ENCODE measurements at places on chromosomes 5 and 9.

DNA sequence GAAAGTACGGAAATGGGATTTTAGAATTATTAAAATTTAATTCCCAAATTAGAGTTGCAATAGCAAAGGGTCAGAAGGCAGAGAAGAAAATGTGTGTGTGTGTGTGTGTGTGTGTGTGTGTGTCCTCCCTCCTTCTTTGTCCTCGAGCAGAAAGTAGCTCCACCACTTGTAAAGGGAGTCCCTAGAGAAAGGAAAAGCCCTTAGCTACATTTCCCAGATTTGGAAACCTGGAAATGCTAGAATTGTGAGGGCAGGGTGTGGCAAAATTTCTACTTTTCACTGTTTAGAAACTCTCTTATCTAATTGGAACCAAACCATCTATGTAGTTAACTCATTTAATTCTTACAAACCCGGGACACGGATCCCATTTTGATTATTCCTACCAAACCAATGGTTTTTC lies 33.2 kb upstream of the LIFR start:
- no peak for DNase-seq

- no peak for DNase-seq
Measured at GRCh38 chr9:23746317-23746716, 79.7 kb downstream of the ELAVL2 start.

- DNase-seq, result no peak
Measured at GRCh38 chr9:77805810-77806209, 157.7 kb upstream of the GNA14 start.

GRCh38 chr9:13083366-13083765 lies 196.1 kb downstream of the MPDZ start:
- DNase-seq, result no peak

DNA sequence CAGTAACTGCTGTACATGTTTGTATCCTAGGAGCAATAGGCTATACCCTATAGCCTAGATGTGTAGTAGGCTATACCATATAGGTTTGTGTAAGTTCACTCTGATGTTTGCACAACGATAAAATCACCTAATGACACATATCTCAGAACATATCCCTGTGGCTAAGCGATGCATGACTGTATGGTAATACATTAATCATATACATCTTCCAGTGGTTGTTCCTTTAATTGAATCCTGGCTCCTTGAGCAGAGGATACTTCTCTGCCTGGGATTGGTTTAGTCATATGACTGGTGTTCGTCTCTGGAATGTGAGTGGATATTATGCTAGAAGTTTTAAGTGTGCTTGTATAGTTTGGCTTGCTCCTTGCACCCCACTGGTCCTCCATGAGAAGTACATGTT lies 425.8 kb downstream of the MAN2A1 start:
- DNase-seq, result no peak

- no peak for DNase-seq
Measured at GRCh38 chr5:1478271-1479035, 33.2 kb upstream of the SLC6A3 start.

- DNase-seq, result peak; percentile 9
Measured at GRCh38 chr9:69168709-69169217, 5.3 kb upstream of the TJP2 start.

GRCh38 chr9:71680189-71680980 lies 87.9 kb downstream of the CEMIP2 start:
- no peak for DNase-seq

DNA sequence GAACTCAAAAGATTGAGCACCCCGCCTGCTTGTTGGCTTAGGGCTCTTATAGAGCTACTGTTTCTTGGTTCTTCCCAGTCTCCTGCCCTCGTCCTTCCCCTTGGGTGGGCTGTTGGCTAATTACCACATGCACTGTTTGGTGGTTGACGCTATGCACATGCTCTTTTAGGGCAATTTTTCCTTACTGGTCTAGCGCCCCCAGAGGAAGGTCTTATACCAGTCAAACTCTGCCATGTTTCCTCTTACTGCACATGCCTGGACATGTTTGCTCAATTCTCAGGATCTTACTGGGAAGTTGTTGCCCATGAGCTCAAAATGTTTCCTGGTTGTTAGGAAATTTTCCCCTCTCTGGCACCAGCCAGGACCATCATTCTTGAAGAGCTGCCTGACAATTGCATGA lies 101.9 kb downstream of the SLC28A3 start:
- no peak for DNase-seq

DNA sequence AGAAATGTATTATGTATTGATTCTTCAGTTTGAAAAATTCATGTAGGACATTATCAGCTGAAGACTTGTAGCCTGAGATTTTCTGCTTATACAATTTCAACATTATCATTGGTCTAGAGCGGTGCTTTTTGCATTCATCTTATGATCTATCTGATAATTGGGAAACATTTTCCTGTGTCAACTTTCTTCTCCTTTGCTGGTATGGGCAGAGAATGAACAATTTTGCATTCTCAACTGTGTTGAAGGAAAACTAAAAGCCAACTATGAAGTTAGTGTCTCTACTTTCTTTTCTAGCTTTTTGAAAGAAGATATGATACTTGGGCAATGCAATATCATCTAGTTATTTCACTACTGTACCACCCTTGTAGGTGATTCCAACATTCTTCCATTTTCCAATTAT lies 10.3 kb downstream of the ZFR start:
- DNase-seq, result no peak

- no peak for DNase-seq
Measured at GRCh38 chr5:143188692-143189091, 214.8 kb downstream of the NR3C1 start.

DNA sequence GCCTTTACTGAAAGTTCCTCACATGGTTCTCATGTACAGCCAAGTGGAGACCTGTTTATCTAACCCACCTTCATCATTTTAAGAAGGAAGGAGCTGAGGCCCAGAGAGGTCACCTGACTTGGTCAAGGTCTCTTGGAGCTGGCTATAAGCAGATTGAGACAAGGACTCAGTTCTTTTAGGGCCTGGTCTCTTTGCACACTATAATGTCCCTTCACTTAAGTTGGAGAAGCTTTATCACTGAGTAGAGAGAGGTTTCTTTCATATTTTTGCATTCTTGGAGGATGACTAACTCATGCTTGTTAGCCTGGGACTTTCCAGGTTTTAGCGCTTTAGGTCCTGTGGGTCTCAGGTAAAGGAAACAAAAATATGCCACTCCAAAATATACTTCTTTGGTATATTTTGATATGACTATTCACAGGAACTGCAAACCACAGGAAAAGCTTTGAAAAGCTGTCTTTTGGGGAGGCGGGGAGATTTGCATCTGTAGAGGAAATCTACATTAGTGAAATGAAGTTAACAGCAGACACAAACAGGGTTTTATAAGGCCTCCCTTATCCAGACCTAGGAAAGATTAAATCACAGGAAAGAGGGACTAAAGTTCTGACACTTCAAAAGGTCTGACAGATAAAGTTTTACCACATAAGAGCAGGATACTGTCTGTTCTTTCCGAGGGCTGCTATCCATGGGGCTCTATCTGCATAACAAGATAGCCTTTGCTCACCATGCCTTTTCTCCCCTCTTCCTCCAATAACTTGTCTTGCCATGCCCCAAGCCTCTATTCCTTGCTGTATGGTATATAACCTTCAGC lies 95.8 kb upstream of the ANKRD55 start:
- no peak for DNase-seq

DNA sequence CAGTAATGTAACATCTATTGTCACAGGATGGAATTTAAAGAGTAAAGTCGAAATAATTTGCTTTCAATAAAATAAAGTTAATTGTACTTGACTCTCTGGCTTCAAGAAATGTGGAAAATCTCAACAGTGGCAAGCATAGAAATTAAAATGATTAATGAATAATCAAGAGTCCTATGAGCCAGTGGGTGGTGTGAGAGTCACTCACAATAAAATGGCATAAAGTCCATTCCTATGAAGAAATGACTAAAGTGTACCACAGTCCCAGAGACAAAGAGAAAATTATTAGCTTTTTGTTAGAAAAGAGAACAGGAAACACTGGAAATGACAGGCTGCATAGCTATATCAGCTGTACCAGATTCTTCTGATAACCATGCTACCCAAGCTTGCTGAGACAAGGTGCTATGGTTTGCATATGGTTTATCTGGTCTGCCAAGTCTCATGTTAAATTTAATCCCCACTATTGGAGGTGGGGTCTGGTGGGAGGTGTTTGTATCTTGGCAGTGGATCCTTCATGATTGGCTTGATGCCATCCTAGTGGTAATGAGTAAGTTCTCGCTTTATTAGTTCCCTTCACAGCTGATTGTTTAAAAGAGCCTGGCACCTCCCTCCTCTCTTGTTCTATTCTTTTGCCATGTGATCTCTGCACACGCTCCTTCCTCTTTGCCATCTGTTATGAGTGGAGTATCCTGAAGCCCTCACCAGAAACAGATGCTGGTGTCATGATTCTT lies 647.7 kb upstream of the ITGA1 start:
- no peak for DNase-seq

DNA sequence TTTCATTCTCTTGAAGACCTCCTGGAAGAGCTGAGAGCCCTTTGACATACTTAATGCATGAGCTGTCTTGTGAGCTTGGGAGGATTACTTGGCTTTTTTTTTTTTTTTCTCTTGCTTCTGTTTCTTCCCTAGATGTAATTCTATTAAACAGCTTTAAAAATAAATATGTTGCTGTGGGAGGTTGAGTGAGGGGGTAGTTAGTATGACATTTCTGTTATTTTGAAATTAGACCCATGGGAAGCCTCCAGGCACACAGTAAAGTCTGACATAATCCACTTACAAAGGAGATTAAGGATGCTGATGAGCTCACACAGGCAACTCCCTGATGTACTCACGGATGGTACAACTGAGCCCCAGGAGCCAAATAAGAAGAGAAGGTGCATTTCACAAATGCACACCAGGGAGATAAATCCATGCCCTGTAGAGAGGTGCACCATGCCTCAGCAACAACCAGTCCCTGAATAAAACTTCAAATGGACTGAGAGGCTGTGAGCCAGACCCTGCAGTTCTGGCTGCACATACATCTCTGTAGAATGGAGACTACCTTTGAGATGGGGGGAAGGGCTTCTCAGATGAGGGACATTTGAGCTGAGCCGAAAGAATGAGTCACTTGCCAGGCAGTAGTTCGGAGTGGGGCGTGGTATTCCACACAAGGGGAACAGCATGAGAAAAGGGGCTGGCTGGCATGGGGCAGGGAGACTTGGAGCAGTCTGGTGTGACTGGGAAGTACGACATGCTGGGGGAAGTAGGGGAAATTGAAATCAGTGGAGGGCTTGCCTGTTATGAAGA lies 68.7 kb downstream of the ACTL7B start:
- DNase-seq, result no peak

DNA sequence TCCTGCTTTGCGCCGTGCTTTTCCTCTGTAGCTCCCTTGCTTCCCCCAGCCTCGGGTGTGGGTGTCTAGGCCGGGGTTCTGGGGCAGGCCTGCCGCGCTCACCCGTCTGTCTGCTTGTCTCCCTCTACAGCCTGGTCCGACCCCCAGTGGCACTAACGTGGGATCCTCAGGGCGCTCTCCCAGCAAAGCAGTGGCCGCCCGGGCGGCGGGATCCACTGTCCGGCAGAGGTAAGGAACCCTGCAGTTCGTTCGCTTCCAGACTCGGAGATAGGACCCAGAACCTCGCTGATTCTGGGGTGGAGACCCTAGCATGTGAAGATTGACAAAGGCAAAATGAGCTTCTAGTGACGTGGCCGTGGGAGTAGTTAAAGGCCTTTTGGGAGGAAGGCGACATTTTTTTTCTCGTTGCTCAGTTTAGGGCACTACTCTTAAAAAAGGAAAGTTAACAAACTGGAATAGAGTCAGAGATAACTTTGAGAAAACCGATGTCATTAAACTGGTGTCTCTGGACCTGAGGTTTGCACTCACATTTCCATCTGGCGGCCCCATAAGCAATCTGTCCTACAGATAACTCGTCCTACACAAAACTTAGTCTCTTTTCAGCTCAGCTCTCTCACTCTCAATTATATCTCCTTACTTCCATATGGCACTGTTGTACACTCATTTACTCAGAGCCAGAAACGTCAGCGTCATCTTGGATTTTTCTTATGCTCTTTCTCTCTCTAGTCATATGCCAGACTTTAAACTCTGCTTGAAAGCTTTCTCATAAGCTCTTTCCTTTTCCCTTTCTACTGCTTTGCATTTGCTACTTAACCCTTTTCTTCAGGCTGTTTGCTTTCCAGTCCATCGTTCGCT lies 561 bp downstream of the SEC61B start:
- no peak for DNase-seq

- DNase-seq, result no peak
Measured at GRCh38 chr5:153659039-153659736, 168.7 kb downstream of the GRIA1 start.

- no peak for DNase-seq
Measured at GRCh38 chr9:5949103-5949699, 58.5 kb downstream of the MLANA start.

DNA sequence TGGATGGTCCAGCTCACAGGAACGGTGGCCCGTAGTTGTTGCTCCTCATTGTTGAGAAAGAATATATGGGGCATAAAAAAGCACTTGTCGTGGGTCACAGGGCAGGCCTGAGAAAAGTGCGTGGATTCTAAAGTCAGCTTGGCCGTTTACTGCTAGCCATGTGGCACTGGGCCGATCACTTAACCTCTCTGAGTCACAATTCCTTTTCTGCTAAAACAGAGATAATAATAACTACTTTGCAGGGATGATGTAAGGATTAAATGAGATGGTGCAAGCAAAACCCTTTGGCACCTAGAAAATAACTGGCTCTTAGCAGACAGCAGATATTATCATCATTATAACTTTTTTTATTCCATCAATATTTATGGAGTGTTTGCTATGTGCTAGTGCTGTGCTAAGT lies 579.7 kb downstream of the CCDC171 start:
- no peak for DNase-seq

- DNase-seq, result no peak
Measured at GRCh38 chr9:99712214-99712613, 109.5 kb upstream of the NR4A3 start.

DNA sequence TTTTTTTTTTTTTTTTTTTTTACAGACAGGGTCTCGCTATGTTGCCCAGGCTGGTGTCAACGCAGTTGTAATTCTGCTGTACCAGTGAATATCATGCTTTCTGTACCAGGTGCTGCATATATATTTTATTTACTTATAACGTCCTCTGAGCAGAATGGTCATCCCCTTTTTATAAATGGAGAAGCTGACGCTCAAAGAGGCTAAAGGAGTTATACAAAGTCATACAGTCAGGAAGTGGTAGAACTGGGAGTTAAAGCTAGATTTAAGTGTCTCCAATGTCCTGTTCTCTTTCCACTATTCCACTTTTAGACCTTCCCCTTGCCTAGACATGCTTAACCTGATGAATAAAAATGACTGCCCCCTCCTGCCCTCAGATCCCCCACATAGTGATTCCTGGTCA lies 1.2 kb upstream of the SIL1 start:
- no peak for DNase-seq

DNA sequence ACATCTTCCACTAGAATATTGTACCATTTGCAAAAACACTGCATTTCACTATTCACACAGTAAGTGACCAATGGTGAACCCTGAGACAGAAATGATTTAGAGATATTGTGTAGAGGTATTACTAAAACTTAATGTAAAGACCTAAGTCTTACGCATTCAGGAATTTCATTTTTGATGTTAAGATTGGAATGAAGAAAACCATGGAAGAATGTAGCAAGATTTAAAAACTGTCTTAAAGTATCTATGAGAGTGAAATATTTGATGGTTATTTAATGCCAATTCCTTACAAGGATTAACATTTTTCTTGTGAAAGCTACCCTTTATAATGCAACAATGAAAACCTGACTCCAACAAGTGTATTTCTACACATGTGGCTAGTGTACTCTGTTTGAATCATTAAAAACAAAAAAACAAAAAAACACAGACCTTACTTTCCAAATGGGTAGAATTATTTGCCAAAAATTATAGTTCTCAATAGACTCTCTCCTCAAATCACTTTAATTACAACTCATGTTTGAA lies 172.0 kb downstream of the NNT start:
- DNase-seq, result no peak

All from stimulated activated CD8-positive, alpha-beta memory T cell treated with anti-CD3 and anti-CD28 coated beads, Interleukin-15, amount 100 ng/mL, for 24 hours (primary cell).